Vagina (tissue), 2 donors: ENCODE measurements at places on chromosomes 16 and 17.

DNA sequence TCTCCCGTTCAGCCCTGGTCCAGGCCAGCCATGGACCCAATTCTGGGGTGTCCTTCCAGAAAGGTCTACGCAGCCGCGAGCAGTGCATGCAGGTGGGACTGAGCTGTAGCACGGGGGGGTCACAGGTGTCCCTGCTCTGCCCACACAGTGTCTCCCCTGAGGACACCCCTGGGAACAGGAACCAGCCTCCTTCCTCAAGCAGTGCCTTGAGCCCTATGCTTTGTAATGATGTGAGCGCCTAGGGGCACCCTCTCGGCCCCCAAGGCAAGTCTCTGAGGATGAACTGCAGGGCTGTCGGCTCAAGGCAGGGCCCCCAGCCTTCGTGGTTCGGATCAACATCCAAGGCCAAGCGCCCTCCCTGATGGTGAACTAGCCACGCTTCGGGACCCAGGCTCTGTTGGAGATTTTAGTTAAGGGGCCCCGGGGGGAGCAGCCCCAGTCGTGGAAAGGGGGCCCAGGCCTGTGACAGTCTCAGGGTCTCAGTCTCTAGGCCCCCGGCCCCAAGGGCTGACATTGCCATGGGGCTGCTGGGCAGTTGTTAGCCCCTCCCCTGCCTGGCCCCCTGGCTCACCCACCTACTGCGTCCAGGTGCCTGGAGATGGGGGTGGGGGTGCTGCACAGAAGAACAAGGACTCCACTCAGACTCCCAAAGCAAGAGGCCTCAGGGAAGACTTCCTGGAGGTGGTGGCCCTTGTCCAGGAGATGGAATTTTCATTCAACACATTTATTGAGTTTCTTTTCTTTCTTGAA is 2.3 kb downstream of the IL17C start:
- DNase-seq, result no peak

- no peak for DNase-seq
Measured at GRCh38 chr16:62213763-62214162, 177.5 kb upstream of the CDH8 start.

- no peak for DNase-seq
Measured at GRCh38 chr16:81537721-81538561, 93.3 kb downstream of the CMIP start.

GRCh38 chr17:40935624-40936023 is 1.8 kb downstream of the KRT23 start:
- no peak for DNase-seq

GRCh38 chr17:42677921-42678781 is 1.4 kb upstream of the PLEKHH3 start:
- DNase-seq, result no peak

GRCh38 chr17:33602981-33603380 is 309.9 kb upstream of the ASIC2 start:
- no peak for DNase-seq

DNA sequence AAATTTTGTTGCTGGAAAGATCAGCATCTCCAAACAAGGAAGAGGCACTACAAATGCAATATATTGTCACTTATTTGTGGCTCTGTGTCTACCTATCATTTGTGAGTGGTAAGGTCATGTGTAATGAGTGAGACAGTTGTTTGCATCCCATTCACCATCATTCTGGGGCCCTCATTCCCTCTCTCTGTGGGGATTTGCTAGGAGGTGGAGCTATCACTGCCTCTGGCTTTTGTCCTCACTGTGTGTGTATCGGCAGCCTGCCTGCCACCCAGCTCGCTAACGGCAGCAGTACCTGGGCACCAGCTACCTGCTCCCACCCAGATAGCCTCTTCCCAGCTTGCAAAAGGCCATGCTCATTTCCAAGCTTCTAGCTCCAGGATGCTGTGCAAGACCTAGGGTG is 379.2 kb upstream of the ZFHX3 start:
- DNase-seq, result no peak

- DNase-seq, result no peak
Measured at GRCh38 chr17:16269658-16270057, 52.6 kb downstream of the PIGL start.

- DNase-seq, result no peak
Measured at GRCh38 chr17:31068291-31068690, 26.5 kb upstream of the NF1 start.

DNA sequence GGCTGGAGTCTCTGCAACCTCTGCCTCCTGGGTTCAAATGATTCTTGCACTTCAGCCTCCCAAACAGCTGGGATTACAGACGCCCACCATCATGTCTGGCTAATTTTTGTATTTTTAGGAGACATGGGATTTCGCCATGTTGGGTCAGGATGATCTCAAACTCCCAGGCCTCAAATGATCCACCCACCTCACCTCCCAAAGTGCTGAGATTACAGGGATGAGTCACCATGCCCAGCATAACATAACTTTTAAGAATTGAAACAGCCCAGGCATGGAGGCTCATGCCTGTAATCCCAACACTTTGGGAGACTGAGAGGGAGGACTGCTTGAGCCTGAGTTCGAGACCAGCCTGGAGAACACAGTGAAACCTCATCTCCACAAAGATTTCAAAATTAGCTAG is 2.5 kb downstream of the RSL1D1 start:
- no peak for DNase-seq

DNA sequence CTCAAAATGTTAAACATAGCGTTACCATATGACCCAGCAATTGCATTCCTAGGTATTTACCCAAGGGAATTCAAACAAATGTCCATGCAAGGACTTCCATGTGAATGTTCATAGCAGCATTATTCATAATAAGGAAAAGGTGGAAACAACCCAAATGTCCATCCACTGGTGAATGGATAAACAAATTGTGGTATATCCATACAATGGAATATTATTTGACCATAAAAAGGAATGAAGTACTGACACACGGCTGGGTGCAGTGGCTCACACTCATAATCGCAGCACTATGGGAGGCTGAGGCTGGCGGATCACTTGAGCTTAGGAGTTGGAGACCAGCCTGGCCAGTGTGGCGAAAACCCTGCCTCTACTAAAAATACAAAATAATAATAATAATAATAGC is 24.1 kb upstream of the GOSR2 start:
- DNase-seq, result no peak

DNA sequence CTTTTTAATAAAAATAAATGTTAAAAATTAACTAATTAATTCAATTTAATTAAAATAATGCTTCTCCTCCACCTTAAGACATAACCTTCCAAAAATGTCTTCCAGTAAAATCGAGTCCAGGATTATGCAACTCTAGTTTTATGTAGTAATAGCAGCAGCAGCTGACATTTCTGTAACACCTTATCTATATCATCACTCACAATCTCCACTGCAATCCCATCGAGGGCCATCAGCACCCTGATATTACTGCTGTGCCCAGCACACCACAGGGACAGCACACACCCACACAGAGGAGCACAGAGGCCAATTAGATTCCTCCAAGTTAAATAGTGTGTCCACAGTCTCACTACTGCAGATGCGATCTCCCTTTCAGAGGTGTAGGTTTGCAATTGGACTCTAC is 2.9 kb downstream of the RPH3AL start:
- no peak for DNase-seq

- no peak for DNase-seq
Measured at GRCh38 chr16:2584729-2585650, 47.2 kb downstream of the PDPK1 start.

DNA sequence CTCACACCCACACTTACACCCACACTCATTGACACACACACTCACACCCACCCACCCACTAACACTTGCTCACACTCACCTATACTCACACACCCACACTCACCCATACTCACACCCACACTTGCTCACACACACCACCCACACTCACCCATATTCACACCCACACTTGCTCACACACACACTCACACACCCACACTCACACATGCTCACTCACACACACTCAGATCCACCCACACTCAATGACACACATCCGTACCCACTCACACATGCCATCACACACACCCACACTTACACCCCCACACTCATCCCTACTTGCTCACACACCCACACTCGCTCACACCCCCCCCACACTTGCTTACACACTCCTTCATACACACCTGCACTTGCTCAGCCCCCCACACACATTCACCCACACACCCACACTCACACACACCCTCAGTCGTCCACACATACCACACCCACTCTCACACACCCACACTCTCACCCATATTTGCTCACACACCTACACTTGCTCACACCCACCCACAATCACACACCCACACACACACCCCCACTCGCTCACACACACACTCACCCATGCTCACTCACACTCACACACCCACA is 321.1 kb upstream of the N4BP1 start:
- DNase-seq, result no peak

GRCh38 chr16:60217787-60218186 is 1483.7 kb upstream of the GOT2 start:
- no peak for DNase-seq

DNA sequence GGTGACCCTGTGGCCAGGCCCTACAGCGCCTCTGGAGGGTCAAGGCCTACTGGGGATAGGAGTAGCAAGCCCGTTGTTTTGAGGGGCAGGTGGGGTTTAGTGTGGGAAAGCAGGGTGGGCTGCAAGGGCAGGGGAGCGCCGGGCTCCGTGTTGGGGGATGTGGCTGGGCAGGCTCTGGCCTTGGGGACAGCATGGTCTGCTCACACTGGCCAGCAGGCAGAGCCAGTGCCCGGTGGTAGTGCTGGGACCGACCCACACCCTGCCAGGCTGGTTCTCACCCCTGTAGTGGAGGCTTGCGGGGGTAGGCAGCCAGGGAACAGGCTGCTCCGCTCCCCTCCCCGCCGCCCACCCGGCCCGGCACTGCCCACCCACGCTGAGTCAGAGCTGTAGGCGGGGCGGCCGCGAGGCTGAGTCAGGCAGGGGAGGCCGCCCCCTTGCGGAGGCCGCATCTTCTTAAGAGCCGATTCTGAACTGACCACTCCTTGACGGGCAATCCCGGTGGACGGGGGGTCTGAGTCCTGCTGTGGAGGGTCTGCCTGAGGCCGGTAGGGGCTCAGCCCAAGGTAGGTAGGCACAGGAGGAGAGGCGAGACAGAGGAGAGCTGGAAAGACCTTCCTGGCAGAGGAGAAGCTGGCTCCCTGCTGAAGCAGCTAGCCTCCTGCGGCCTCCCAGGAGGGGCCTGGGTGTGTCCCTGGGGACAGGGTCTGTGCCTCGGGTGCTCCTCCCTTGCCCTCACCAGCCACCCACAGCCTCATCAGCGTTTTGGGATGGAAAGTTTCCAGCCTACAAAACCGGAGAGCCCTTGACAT is 62.4 kb downstream of the BAIAP2 start:
- no peak for DNase-seq

- DNase-seq, result peak; percentile 74
Measured at GRCh38 chr16:55494994-55495421, 13.9 kb upstream of the LPCAT2 start.

GRCh38 chr16:85329059-85329812 is 217.0 kb upstream of the CIBAR2 start:
- no peak for DNase-seq

DNA sequence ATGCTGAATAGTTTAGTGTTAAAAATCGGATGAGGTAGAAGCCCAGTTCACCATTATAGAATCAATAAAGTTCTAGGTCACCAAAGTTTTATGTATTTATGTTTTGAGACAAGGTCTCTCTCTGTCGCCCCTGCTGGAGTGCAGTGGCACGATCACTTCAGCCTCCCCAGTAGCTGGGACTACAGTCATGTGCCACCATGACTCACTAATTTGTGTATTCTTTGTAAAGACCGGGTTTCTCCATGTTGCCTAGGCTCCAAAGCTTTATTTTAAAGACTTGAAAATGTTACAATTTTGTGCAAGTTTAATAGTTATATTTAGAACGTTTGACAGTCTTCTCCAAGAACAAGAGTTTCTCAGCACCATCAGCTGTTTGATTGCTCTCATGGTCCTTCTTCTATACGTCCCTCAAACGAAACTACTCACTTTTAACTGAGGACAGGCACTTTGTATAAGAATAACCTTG is 32.1 kb downstream of the NDE1 start:
- DNase-seq, result no peak

DNA sequence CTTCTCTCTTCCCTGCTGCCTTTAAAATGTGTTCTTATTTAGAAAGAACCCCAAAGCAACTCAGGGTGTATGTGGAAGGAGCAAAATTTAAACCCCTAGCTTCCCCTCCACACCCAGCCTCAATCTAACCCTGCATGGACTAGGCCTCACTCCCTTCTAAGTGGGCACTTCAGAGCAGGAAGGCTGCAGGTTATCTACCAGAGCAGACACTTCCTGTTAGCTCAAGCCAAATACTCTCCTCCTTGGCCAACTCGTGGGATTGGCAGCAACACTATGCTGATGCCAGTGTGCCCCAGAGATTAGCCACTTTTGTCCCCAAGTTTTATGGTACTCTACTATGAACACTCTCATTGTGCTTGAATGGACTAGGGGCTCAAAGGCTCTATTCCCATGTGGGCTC is 35.6 kb downstream of the CCDC42 start:
- DNase-seq, result no peak

GRCh38 chr16:4593086-4593485 is 21.6 kb downstream of the UBALD1 start:
- no peak for DNase-seq

GRCh38 chr16:62711797-62712196 is 675.6 kb upstream of the CDH8 start:
- DNase-seq, result no peak

GRCh38 chr16:89099905-89100304 is 6.3 kb downstream of the ACSF3 start:
- DNase-seq, result no peak

DNA sequence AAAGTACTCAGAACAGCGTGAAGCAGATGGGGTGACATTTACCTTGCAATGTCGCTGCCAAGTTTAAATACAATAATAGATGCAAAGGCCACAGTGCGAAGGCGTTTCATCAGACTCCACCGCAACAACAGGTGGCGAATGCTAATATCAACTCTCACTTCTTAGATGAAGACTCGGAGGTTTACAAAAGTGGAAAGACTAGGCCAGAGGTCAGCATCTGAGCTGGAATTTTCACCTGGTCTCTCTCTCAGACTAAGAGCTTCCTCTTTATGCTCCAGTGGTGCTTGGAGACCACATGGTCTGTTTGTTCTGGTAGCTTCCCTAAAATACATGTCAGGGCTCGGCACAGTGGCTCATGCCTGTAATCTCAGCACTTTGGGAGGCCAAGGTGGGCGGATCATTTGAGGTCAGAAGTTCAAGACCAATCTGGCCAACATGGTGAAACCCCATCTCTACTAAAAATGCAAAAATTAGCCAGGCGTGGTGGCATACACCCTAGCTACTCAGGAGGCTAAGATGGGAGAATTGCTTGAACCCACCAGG is 169.1 kb downstream of the XYLT1 start:
- no peak for DNase-seq

GRCh38 chr16:23232806-23233205 is 50.3 kb downstream of the SCNN1G start:
- DNase-seq, result no peak

GRCh38 chr17:70955441-70955840 is 786.1 kb downstream of the KCNJ2 start:
- no peak for DNase-seq
